ENCODE measurements at places on chromosomes 11 and 22.
A peak's percentile ranks its signal among the peaks of the same experiment; 100 is the strongest.

- DNase-seq = no peak
These were observed 178.3 kb downstream of the SNX19 start for GRCh38 chr11:130737866-130738431.

GRCh38 chr11:130431801-130432200 is 3.4 kb upstream of the ADAMTS8 start:
- DNase-seq = no peak

GRCh38 chr11:5297721-5298323 is 3.9 kb downstream of the OR51B4 start:
- no peak for DNase-seq

GRCh38 chr11:16883174-16883573 is 131.0 kb downstream of the PLEKHA7 start:
- DNase-seq = no peak

DNA sequence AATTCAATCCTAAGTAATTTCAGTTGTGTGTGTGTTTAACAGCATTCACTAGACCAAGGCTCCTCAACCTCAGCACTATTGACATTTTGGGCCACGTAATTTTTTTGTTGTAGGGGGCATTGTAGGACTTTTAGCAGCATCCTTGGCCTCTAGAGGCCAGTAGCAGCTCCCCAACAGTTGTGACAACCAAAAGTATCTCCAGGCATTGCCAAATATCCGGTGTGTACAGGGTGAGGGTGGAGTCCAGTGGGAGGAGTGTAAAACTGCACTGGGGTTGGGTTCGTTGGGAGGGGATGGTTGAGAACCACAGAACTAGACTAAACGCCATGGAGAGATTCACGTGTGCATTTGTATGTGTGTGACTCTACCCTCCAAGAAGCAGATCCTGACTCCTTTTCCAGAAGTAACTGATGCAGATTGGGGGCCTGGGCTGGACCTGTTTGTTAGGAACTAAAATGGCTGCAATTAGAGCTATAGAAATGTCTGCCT is 5.9 kb upstream of the PHF21A start:
- peak; percentile 39 for DNase-seq

GRCh38 chr22:38871360-38872171 is 450 bp downstream of the CBX6 start:
- DNase-seq = no peak

DNA sequence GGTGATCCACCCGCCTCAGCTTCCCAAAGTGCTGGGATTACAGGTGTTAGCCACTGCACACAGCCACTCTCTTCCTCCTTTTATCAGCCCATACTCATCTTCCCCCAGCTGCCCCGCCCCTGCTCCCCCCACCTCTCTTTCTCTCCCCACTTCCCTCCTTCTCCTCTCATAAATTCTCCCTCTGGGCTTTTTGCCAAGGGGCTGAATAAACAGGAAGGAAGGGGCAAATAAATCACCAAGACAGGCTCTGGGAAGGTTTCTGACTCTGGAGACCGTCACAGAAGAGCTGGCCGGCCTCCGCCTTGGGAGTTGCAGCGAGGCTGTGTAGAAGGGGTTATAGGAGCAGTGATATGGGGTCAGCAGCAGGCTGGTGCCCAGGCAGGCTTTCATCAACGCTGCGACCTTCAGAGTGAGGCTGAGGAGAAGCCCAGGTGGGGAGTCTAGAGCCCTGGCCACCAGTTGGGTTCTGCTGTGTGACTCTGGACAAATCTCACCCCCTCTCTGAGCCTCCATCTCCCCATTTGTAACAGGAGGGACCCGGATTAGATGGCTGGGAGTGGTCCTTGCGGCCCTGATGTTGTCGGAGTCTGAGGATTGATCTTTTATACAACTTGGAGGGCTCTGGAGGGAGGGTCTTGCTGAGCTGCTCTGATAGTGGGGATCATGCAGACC is 62.6 kb upstream of the RASD2 start:
- DNase-seq = peak; percentile 48

- DNase-seq = peak; percentile 51
These were observed 64.6 kb downstream of the LINC01488 start for GRCh38 chr11:69545976-69546617.

DNA sequence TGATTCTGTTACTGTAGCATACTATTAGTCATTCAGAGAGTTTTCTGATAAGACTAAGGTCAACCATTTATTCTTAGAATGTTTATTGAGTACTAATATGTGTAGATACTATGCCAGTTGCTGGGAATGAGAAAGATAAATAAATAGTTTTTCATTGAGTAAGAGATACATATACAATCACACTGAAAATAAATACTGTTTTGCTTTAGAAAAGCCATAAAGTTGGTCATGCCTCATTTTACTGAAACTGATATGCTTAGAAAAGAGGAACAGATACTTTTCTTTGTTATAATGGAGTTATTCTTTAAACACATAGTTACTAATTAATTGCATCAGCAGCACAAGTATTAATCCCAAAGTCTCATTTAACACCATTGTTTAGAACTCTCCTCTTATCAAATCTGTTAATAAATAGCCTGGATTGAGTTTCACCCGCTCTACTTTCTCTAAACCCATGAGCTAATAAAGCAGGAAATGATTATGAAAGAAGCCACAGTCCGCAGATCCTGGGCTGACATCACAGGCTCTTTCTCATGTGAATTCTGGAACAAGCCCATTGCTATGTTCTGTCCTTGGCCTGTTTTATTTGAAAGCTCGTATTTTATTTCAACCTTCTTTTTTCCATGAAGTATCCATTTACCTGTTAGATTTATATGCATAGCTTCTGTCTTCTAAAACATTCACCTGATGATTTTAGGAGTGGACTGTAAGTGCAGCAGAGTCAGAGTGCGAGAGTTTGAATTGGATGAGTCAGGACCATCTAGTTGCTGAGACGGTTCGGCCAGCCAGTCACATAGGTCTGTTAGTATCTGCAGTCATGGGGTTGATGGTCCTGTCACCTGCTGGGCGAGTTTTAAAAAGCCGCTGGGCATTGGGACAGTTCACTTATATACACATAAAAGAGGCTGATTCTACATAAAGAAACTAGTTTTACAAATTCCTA is 35.5 kb downstream of the PIWIL4 start:
- DNase-seq = no peak

DNA sequence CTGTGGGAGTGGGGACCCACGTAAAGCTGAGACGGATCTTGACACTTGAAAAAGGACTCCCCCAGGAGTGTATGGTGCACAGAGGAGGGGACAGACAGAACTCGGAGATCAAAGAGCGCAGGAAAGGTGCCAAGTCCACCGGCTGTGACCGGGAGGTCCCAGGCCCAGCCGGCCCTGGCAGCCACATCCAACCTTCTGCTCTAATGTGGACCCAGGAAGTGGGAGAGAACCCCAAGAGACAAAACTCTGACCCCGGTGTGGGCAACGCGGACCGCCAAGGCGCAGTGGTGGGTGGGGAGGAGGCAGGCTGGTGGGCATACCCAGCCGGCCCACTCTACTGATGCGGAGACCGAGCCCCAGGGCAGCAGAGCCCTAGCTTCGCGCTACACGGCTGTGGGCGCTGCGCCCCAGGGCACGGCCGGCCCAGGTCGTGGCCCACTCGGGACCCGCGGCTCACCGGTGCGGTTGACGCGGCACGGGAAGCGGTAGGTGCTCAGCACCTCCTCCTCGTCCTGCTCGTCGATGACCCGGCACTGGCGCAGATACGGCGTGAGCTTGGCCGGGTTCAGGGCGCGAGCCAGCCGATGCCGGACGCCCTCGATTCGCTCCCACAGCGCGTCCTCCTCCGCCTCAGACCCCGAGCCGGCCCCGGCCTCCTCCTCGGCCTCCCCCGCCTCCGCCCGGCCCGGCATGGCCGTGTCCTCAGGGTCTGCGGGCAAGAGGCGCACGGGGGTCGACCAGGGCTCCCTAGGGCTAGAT is 527 bp downstream of the CARD10 start:
- no peak for DNase-seq

GRCh38 chr11:66340596-66341501 is 4.1 kb downstream of the BRMS1 start:
- DNase-seq = no peak

DNA sequence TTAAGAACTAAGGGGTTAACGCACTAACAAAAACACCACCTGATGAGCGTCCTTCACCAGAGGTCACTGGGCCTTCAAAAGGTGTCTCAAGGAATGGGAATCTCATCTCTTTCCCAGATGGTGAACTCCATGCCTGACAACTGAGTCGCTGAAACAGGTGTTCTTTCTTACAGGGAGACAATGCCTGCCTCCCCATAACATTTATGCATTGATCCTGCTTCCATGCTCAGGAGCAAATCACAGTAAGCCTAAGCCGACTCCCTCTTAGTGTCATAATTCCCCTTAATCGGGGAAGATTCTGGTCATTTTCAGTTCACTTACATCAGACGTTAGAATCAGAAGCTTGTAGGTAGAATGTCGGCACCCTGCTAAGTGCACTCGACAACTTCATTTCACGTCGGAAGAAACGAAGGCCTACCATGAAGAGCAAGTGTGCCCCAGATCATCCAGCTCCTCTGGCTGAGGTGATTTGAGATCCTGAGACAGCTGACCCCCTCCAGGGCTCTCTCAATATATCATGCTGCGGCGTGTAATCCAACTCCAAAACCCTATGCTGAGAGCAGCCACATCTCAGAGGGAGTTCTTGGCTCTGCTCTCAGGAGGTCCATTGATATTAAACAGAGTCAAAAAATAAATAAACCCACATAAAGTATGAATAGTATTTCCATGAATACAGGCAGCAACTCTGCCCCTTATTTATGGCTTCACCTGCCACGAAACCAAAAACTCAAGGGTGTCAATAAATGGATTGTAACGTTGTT is 163.1 kb downstream of the LARGE1 start:
- DNase-seq = no peak

- DNase-seq = peak; percentile 81
These were observed 563.0 kb downstream of the MIAT start for GRCh38 chr22:27220339-27220738.

GRCh38 chr11:15434529-15434928 is 319.8 kb downstream of the INSC start:
- no peak for DNase-seq

DNA sequence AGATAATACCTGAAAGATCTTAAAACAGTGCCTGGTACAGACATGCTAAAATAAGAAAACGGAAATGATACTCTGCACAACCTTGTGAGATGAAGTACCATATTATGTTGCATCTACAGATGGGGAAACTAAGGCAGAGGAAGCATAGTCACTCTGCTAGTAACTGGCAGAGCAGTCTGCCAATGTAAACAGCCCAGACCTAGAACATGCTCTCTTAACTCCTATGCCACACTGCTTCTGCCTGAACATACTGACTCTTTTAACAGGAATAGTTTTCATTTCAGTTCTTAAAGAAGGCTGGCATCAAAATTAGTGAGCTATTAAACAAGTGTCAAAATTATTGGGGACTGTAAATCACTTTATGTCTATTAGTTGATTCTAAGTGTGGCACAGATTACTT is 99.9 kb downstream of the CD44 start:
- DNase-seq = no peak

GRCh38 chr22:46851311-46851710 is 88.9 kb downstream of the TBC1D22A start:
- DNase-seq = no peak

DNA sequence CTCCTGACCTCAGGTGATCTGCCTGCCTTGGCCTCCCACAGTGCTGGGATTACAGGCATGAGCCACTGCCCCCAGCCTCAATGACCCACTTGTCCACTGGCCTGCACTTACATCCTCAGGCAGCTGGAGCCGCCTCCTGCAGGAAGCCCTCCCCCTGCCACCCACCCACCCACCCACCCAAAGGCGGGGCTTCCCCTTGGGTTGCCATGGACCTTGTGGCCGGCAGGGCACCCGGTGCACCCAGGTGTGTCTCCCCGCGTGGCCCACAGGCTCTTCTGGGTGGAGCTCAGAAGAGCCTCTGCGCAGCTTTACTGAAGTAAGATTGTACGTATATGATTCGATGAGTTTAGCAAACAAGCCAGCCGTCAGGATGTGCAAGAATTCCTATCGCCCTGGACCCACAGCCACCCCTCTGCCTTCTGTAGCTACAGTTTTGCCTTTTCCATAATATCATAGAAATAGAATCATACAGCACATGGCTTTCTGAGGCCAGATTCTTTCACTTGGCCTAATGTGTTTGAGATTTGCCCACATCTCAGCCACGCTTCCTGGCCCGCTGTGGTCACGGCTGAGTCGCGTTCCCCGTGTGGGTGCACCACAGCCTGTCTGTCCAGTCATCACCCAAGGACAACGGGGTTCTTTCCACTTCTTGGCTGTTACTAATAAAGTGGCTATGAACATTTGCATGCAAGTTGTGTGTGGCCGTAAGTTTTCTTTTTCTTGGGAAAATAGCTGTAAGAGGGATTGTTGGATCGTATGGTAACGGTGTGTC is 5.3 kb upstream of the BRSK2 start:
- DNase-seq = no peak

DNA sequence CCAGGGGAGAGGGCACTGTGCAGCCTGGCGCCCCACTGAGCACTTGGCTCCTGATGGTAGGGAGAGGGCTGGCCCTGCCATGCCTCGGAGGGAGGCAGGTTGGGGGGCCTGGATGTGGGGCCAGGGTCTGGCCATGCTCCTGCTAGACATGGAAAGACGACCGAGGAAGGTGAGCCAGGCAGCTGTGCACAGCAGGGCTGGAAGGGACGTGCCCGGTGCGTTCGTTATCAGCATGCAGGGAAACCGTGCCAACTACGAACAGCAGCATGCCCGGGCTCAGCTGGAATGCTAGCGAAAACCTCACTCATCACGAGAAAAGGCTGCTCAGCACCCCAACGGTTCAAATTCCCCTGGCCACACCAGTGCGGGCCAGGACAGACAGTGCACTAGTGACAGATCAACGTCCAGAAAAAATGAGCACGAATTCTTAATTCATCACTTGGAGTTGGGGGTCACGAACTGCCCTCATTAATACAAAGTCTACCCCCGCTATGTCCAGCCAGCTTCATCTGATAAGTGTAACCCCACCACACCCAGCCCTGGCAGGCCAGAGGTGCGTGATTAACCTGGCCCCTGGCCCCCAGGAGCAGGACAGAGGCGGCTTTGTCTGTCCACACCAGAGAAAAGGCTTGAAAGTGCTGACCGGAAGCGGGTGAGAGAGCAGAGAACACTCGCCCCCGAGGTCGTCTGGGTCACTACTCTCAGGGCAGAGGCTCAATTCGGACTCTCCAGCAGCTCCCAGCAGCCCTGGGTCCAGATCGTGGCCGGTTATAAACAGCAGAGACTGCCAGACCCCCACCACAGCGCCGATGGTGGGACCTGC is 84.2 kb downstream of the CELSR1 start:
- no peak for DNase-seq

GRCh38 chr11:119728211-119728626 is 781 bp downstream of the NECTIN1 start:
- no peak for DNase-seq

DNA sequence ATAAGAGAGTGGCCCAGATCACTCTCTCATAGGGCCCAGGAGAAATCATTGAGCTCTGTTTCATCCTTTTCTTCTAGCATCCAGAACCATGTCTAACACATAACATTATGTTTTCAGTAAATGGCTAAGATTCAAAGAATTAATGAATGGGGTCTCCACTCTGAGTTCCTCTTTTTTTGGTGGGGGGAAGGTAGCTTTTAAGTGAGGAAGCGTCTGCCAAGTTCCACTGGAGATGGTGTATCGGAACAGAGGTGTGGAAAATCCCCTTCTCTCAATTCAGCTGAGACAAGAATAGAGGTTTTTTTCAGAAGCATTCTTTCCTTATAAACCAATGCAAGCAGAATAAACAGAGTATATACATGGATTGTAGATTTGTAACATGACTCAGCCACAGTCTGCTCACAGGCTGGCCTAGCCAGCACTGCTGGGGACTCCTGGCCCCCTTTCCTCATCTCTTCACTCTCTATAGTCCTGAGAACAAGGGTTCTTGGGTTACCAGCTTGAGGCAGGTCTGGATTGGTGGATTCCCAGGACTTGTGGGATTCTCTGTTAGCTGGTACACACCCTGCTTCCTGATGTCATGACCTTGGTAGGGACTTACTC is 97.2 kb downstream of the TRAF6 start:
- DNase-seq = no peak

GRCh38 chr11:5499671-5500070 is 10.1 kb downstream of the UBQLN3 start:
- no peak for DNase-seq
